Brain microvascular endothelial cell (primary cell): ENCODE measurements at places on chromosomes 3 and 15.
A peak's percentile ranks its signal among the peaks of the same experiment; 100 is the strongest.

DNA sequence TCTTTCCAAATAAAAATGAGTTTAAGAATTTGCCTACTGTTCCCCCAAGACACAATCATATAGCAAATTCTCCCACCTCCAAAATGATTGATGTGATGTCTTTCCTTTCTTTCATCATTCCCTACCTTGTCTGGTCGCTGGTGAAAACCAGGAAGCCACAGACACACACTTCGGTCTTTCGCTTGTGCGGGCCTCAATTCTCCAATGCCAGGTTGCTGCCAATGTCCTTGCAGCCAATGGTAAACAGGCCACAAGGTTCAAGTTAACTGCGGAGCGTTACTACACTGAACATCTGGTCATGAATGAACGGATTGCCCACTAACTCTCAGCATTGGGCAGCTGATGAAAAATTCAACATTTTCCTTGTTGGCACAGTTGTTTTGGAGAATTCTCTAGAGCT lies 192.2 kb downstream of the FOXP1 start:
- no peak for DNase-seq

DNA sequence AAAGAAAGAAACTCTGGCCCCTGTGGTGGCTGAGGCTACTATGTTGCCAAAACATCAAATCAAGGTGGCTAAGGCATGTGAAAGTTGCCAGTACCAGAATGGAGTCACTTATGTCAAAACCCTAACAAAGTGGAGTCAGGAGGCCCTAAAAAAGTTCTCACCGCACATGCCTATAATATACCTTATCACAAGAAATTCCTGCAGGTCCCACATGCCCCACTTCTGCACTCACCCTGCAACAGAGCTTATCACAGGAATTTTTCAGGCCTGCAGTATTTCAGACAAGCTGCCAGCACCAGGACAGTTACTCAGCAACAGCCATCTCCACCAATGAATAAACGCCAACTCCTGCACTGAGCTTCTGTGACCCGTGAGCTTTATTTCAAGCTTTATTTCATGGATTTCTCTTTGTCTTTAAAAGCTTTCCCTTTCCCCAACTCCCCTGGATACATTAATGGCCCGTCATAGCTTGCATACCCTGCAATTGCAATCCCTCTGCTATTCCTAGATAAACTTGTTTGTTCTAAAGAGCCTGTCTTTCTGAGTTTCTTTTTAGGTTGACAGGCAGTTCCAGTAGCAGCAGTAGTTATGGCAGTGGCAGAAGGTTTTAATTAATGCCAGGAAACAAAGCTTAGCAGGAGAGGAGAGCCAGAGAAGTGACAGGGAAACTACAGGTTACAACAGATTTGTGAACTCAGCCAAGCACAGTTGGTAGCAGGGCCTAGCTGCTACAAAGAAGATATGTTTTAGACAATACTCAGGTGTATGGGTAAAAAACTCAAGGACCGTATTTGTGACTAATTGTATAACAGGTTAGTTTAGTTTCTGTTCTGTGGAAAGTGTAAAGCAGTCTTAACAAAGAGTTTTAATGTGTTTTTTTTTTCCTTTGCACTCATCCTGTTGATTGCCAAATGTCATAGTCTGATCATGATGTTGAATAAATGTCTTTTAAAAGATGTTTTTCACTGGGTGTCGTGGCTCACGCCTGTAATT lies 15.9 kb upstream of the TMEM42 start:
- DNase-seq, result peak; percentile 57

DNA sequence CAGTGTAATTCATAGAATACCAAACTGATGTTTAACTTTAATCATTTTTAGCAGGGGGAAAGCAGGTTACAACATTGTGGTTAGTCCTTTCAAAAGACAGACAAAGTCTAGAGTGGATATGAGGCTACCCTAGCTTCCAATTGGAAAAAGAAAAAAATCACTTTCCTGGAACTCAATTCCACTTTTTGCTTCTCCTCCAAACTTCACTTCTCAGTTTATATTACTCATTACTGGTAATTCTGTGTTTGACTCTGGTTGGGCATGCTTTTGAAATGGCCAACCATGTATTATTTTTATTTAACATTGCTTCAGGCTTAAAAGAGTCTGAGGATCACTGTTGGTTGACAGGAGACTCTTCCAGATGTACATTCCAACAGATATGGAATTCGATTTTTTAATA lies 84.8 kb downstream of the RAP2B start:
- DNase-seq, result no peak

DNA sequence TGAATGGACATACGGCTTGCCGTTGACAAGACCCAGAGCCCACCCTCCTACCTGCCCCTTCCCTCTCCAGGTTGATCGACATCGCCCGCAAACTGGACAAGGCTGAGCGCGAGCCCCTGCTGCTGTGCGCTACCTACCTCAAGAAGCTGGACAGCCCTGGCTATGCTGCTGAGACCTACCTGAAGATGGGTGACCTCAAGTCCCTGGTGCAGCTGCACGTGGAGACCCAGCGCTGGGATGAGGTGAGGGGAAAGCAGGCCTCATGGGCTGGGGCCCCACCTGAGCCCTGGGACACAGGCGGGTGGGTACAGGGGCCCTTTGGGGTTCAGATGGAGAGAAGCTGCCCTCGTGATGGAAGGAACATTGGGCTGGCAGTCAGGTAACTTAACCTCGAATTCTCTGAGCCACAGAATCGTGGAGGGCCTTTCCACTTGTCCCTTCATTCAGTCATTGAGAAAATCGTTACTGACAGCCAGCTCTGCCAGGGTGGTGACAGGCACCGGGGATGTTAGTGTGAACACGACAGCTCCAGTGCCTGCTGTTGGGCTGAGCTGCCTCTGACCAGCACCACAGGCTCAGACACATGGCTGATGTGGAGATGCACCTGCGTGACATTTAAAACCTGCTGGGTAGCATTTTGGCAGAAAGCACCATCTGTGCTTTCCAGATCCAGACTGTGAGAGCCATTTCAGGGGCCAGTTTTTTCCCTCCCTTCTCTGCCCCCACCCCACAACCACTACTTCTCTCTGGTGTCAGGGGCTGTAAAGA lies 25.6 kb upstream of the RHO start:
- no peak for DNase-seq

DNA sequence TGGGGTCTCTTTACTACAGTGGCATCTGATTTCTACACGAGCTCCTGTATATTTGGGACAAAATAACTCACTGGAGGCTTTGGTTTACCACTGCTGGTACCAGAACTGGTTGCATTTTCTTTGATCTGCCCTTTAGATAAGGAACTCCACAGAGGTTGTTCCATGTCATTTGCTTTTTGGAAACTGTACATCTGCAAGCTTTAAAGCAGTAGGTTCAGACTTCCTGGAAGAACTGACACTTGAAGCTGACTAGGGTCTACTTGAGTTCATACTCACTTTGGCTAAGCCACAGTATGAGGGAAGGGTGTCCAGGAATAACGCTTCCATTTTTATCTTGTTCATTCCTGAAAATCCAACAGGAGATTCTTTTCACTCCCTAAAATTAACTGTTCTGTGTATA lies 86.4 kb downstream of the WWTR1 start:
- no peak for DNase-seq
